Activated CD4-positive, alpha-beta T cell treated with anti-CD3 and anti-CD28 coated beads, Interleukin-10, Interleukin-2, amounts not matched to agents 100 ng/mL and 50 ng/mL, durations not matched to agents 16 hours and 8 hours (primary cell): ENCODE measurements at places on chromosomes 6 and 20.

DNA sequence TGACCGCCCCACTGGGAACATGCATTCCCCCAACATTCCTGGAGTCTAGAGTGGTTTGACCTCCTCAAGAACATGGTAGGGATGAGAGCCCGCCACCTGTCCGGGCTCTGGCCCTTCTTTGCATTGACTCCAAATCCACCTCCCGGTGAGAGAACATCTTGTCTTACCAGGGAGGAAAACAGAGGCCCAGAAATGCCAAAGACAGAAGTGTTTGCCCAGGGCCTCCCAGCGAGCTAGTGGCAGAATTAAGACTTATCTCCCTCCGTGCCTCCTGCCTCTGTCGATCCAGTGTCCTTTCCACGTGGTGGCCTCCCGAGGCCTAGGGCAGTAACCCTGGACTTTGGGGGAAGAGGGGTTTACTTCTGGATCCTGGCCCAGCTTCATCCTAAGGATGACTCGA, 134.8 kb downstream of the JPH2 start:
- no peak for DNase-seq

- no peak for DNase-seq
Observed at GRCh38 chr6:138652824-138653223, 120.7 kb upstream of the CCDC28A start.

DNA sequence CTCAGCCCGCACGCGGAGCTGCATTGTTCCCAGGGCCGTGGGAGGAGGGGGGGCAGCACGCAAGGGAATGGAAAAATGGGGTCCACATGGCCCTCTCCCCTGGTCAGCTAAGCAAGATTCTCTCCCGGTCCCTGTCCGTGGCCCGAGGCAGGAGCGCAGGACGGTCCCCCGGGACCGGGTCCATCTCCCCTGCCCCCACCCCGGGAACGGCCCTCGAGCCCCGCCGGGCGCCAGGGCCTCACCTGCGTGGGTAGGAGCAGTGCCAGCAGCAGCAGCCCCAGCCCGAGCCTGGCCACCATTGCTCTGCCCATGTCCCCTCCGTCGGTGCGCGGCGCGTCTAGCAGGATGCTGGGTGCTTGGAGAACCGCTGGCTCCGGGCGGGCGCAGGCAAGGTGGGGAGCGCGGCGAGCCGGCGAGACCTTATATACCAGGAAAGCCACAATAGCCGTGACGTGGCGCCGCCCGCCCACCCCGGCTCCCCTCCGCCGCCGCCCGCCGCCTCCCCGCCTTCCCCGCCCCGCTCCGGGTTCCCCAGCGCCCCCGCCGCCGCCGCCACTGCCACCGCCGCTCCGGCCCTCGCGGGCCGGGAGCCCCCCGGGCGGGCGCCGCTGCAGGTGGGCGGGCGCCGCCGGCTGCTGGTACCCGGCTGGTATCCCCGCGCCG, at the start of gene CD24:
Gene CD24 (minus strand): TSS at position 394 of the 663 bp plus-strand sequence. CDS start 83 bp downstream, at position 311.
- DNase-seq: peak; percentile 5

GRCh38 chr6:81934936-81935335, 182.5 kb upstream of the TENT5A start:
- no peak for DNase-seq

DNA sequence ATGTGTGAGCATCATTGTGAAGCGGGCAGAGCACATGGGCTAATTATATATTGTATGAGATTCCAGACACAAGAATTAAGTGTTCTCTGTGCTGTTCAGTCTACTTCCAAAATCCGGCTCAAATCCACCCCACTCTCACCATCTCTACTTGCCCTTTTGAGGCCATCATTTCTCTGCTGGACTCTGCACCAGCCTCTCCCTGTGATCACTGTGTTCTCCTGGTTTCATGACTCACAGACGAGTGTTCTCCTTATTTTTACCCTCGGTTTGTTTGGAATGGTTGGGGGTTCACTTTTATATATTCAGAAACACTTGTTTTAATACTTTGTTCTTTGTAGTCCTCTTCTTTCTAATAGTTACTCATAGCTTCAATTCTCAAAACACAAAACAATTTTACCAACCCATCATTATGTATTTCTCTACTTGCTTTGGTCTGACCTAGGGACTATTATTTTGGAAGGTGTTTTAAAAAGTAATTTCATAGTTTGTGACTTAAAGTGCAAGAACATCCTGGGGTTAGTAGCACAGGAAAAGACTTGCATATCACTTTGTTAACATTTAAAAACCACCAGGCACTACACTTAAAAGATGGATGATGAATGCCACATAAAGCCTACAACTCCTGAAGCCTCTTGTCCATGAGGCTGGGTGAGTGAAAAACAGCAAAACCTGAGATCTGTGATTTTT, 82.7 kb downstream of the UST start:
- DNase-seq: no peak

DNA sequence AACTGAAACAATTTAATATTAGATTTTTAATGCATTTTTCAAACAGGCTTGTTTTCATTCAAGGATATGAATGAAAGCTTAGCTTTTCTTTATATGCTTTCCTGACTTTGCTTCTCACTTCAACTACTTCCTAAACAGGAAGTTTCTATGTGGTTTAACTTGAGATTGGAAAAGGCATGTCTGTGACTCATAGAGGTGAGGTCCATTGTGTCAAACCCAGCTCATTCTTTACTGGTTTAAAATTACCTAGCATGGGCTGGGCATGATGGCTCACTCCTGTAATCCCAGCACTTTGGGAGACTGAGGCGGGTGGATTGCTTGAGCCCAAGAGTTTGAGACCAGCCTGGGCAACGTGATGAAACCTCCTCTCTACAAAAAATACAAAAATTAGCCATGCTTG, 34.4 kb downstream of the EFHC1 start:
- no peak for DNase-seq

GRCh38 chr20:19966840-19967239, 50.3 kb upstream of the NAA20 start:
- no peak for DNase-seq

GRCh38 chr6:159399751-159400221, 230.6 kb downstream of the FNDC1 start:
- no peak for DNase-seq

- DNase-seq: no peak
Observed at GRCh38 chr20:53085720-53086119, 113.6 kb downstream of the TSHZ2 start.
